ENCODE measurements at places on chromosomes 2 and 18.
A peak's percentile ranks its signal among the peaks of the same experiment; 100 is the strongest.

DNA sequence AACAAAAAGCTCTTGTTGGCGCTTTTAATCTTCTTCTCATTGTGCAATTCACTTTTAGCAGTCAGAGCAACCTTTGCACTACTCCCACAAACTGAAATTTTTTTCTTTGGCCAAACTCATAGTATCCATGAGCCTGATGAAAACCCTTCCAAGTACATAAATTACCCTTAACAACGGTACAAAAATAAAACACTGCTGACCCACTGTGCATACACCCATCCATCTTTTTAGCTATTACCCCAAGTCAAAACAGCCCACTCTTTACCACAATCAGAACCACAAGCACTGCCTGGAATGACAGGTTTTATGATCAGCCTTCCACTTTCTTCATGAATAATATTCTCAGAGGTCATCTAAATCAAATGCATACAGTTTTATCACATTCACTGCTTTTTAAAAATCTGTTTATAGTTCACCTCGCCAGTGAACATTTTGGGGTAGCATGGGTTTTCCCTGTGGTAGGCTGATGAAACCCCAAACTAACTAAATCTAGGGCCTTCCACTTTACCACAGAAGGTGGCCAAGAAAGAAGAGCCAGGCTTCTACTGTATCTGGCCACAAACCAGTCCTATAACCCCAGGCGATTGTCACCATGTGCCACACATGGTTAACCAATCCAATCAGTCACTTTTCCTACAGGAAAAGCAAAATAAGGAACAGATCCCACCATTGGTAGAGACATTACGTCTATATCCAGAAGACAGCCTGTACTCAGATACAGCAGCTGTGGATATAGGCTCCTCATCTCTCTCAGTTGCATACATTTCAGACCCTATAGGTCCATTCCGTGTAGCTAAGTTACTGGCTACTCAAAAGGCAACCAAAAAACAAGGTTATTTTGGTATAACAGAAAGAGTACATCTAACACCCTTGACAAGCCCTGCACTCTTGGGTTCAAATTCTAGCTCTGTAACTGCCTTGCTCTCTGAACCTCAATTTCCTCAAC is 171.3 kb downstream of the THADA start:
- H3K36me3 ChIP-seq: peaks cover 45% of the 10 kb centered on the region
- no peaks in the 10 kb centered on the region for H3K27me3 ChIP-seq
- peak; percentile 36 for DNase-seq
- peak overlapping the region; percentile 23 for H3K4me3 ChIP-seq

DNA sequence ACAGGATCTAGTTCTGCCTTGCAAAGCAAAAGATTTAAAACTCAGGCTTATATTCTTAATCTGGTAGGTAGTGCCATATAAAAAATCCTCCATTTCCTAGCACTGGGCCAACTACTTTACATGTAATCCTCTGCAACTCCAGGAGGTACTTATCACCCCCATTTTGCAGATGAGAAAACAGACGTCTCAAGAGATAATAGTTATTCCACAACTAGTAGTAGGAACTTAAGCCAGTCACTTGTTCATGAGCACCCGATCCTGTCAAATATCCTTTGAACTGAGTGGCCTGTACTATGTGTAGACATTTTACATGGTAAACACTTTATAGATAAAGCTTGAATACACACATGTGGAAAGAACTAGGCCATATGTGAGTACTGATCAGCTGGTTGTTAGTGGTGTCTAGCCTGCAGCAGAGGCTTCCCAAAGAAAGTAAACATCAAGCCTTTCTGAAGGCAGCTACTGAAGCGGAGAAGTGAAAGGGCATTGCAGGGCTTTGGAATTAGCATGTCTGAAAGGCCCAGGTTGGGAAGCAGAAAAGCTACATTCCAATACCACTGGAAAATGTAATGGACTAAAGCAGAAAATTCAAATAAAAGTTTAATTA is 48.0 kb downstream of the NAB1 start:
- peaks cover 10% of the 10 kb centered on the region for H3K4me1 ChIP-seq
- no peak overlapping the region for H3K27ac ChIP-seq
- no peak overlapping the region for H3K4me3 ChIP-seq
- H3K27me3 ChIP-seq: no peaks in the 10 kb centered on the region

DNA sequence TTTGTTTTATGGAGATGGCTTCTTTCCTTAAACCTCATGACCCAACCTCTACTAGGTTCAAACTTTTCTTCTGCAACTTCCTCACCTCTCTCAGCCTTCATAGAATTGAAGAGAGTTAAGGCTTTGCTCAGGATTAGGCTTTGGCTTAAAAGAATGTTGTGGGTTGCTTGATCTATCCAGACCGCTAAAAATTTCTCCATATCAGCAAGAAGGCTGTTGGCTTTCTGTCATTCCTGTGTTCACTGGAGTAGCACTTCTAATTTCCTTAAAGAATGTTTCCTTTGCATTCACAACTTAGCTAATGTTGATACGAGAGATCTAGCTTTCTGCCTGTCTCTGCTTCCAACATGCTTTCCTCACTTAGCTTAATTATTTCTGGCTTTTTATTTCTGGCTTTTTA is 58.1 kb upstream of the KYNU start:
- DNase-seq: no peak
- H3K27me3 ChIP-seq: no peaks in the 10 kb centered on the region
- no peak overlapping the region for H3K4me3 ChIP-seq
- H3K36me3 ChIP-seq: no peaks in the 10 kb centered on the region
- H3K27ac ChIP-seq: no peak overlapping the region

GRCh38 chr18:80033181-80034067 is 810 bp upstream of the RBFA start:
- H3K27me3 ChIP-seq: no peaks in the 10 kb centered on the region
- peak; percentile 79 for DNase-seq
- H3K4me1 ChIP-seq: peaks cover 21% of the 10 kb centered on the region
- peaks cover 4% of the 10 kb centered on the region for H3K36me3 ChIP-seq
- peak overlapping the region; percentile 93 for H3K4me3 ChIP-seq
- peak overlapping the region; percentile 94 for H3K27ac ChIP-seq

DNA sequence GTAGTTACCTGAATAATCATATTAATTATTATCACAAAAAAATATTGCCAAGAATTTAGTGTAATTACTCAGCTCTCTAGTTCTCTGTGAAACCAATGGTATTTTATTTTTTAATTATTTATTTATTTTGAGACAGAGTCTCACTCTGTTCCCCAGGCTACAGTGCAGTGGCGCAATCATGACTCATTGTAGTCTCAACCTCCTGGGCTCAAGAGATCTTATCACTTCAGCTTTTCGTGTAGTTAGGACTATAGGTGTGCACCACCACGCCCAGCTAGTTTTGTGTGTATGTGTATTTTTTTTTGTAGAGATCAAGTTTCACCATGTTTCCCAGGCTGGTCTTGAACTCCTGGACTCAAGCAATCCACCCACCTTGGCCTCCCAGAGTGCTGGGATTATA is 440.4 kb upstream of the CDH20 start:
- H3K27ac ChIP-seq: no peak overlapping the region
- no peaks in the 10 kb centered on the region for H3K27me3 ChIP-seq
- no peaks in the 10 kb centered on the region for H3K36me3 ChIP-seq
- no peak overlapping the region for H3K4me3 ChIP-seq
- H3K4me1 ChIP-seq: no peaks in the 10 kb centered on the region
- DNase-seq: no peak

- no peak for DNase-seq
- no peaks in the 10 kb centered on the region for H3K36me3 ChIP-seq
- H3K4me1 ChIP-seq: no peaks in the 10 kb centered on the region
- peaks cover 2% of the 10 kb centered on the region for H3K27me3 ChIP-seq
These were observed 497.4 kb downstream of the TGIF1 start for GRCh38 chr18:3947383-3947782.

DNA sequence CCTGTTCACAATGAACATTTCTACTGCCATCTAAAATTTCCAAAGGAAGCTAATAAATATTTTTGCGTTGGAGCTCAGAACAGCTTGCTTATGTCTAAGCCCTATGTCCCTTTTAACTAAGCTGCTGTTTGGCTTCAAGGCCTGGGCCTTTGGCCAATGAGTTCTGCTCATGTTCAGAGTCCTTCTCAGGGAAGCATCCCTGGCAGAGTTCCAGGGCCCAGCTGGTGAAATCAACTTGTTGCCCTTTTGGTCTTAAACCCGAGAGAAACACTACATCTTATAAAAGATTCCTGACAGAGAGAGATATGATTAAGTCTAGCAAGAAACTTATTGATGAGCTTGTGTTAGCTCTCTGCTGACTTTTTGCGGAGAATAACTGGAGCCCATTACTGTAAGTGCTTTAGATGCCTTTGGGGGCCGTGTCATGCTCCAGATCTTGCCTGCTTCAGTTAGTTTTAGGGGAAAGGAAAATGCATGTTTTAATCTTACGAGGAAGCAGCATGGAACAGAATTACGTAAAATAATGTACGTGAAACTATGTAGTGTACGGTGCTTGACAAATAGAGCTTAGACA is 102.5 kb upstream of the NOSTRIN start:
- DNase-seq: no peak
- no peak overlapping the region for H3K4me3 ChIP-seq
- H3K27ac ChIP-seq: no peak overlapping the region
- H3K36me3 ChIP-seq: peaks cover 13% of the 10 kb centered on the region

- no peaks in the 10 kb centered on the region for H3K27me3 ChIP-seq
- no peak overlapping the region for H3K27ac ChIP-seq
- no peaks in the 10 kb centered on the region for H3K4me1 ChIP-seq
- H3K36me3 ChIP-seq: no peaks in the 10 kb centered on the region
- no peak overlapping the region for H3K4me3 ChIP-seq
- no peak for DNase-seq
These were observed 139.6 kb upstream of the MYCN start for GRCh38 chr2:15800495-15801329.

DNA sequence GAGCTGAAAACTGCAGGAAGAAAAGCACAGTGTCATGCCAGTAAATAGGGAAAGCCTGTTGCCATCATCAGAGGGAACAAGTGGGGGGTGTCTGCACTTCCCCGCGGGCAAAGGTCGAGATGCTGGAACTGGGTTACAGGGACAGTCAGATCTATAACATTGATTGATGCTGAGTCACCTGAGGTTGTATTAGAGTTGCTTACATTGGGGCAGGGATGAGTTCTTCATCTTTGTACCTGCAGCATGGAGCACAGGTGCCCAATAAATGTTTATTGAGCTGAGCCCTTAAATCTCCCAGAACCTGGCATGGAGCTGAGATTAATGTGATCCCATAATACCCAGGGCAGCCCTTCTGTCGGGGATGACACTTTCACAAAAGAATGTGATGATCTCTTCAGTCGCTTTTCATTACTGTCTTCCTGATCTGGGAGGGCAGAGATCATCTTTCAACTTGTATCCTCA is 5.9 kb upstream of the RNF152 start:
- H3K27ac ChIP-seq: no peak overlapping the region
- H3K27me3 ChIP-seq: peaks cover 52% of the 10 kb centered on the region
- H3K4me1 ChIP-seq: no peaks in the 10 kb centered on the region
- H3K36me3 ChIP-seq: no peaks in the 10 kb centered on the region
- no peak overlapping the region for H3K4me3 ChIP-seq
- DNase-seq: no peak

DNA sequence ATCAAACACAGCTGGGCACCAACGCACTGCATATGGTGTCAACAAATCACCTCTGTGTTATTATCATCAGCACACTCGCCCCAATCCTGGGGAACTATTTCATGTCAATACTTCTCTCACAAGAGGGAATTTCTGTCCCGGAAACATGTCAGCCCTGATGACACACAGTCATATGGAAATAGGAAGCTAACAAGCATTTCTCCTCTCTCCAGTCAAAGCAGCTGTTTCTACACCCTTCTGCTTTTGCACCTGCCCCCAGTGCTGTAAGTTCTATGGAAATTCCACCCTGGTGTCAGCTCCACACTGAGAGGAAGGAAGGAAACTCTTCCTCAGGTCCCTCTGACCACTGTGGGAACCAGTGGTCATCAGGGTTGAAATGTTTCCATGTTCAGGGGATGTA is 447.6 kb upstream of the ID2 start:
- peaks cover 3% of the 10 kb centered on the region for H3K27me3 ChIP-seq
- no peak for DNase-seq
- peaks cover 26% of the 10 kb centered on the region for H3K4me1 ChIP-seq
- no peak overlapping the region for H3K4me3 ChIP-seq

GRCh38 chr2:163210430-163210918 is 371.9 kb upstream of the KCNH7 start:
- no peaks in the 10 kb centered on the region for H3K27me3 ChIP-seq
- DNase-seq: no peak
- no peaks in the 10 kb centered on the region for H3K36me3 ChIP-seq
- H3K4me3 ChIP-seq: no peak overlapping the region

- DNase-seq: no peak
- no peaks in the 10 kb centered on the region for H3K27me3 ChIP-seq
- peaks cover 66% of the 10 kb centered on the region for H3K36me3 ChIP-seq
- H3K4me3 ChIP-seq: no peak overlapping the region
These were observed 101.8 kb upstream of the NFU1 start for GRCh38 chr2:69538872-69539548.

GRCh38 chr2:203453858-203454451 is 81.1 kb downstream of the RAPH1 start:
- H3K4me3 ChIP-seq: no peak overlapping the region
- H3K4me1 ChIP-seq: peaks cover 4% of the 10 kb centered on the region
- DNase-seq: no peak
- no peak overlapping the region for H3K27ac ChIP-seq
- H3K27me3 ChIP-seq: no peaks in the 10 kb centered on the region

DNA sequence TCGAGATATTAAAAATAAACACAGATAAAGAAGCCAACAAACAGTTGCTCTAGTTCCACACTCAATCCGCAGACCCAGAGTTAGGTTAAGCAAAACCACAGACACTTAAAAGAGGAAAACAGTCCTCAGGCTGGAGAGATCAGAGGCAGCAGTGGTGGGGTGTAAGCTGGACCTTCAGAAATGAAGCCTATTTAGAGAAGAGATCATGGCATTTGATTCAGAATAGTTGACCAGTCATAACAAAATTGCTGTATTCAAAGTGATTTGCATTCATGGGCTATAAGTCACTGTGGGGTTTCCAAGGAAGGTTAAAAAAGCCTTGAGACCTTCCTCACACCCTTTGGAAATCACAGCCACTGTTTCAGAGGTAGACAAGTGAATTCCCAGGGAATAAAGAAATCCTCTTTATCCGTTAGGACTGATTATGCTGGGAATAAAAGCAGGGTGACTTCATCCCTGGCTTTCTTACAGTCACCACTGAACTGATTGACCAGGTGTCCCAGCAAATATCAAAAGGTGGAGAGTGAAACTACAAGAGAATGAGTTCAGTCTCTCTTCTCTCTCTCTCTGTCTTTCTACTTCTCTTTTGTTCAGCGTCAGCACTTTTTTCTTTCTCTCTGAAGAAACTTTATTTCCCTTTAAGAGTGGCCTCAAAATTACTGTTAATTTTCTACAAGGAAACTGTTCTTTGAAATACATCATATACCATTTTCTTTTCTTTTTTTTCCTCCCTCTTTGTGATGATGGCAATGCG is 171.8 kb upstream of the PIK3C3 start:
- no peak for DNase-seq
- no peaks in the 10 kb centered on the region for H3K4me1 ChIP-seq
- H3K4me3 ChIP-seq: no peak overlapping the region
- no peak overlapping the region for H3K27ac ChIP-seq
- H3K36me3 ChIP-seq: no peaks in the 10 kb centered on the region
- H3K27me3 ChIP-seq: no peaks in the 10 kb centered on the region

- no peak overlapping the region for H3K27ac ChIP-seq
- H3K4me3 ChIP-seq: no peak overlapping the region
- no peak for DNase-seq
These were observed 54.8 kb downstream of the SEMA4F start for GRCh38 chr2:74708883-74709282.

GRCh38 chr2:165901620-165902298 is 51.8 kb downstream of the TTC21B start:
- no peak for DNase-seq
- H3K4me1 ChIP-seq: peaks cover 14% of the 10 kb centered on the region
- no peak overlapping the region for H3K27ac ChIP-seq
- no peaks in the 10 kb centered on the region for H3K27me3 ChIP-seq
- no peak overlapping the region for H3K4me3 ChIP-seq

- no peak overlapping the region for H3K27ac ChIP-seq
These were observed 10.7 kb downstream of the MFF start for GRCh38 chr2:227335713-227336112.
